ENCODE measurements at places on chromosomes 16 and 17.

- no peak for DNase-seq
- no peaks in the 10 kb centered on the region for H3K36me3 ChIP-seq
- no peaks in the 10 kb centered on the region for H3K27me3 ChIP-seq
- no peak overlapping the region for H3K27ac ChIP-seq
Measured at GRCh38 chr16:85037050-85037410, 9.4 kb downstream of the KIAA0513 start.

- peaks cover 22% of the 10 kb centered on the region for H3K4me1 ChIP-seq
- peak overlapping the region; percentile 51 for H3K27ac ChIP-seq
- no peak for DNase-seq
- no peaks in the 10 kb centered on the region for H3K36me3 ChIP-seq
- H3K4me3 ChIP-seq, result no peak overlapping the region
Measured at GRCh38 chr16:85913141-85913601, 14.2 kb downstream of the IRF8 start.

DNA sequence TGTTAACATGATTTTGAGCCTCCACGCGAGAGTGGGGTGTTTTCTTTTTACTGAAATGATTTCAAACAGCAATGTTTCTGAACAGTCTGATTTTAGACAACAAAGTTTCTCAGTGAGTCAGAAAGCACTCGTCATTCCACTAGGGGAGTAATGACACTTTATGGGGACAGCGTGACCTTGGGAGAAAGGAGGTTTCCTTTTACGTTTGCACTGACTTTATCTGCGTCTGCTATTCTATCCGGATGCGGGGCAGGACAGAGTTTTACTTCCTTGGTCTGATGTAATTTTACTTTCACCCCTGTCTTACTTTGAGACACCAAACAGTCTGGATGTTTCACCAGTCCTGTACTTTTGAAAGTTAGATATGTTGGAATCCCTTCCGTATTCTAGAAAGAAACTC lies 20.7 kb downstream of the SLC47A1 start:
- H3K27ac ChIP-seq, result peak overlapping the region; percentile 66
- no peaks in the 10 kb centered on the region for H3K27me3 ChIP-seq
- no peak overlapping the region for H3K4me3 ChIP-seq
- DNase-seq, result peak; percentile 61
- no peaks in the 10 kb centered on the region for H3K36me3 ChIP-seq

DNA sequence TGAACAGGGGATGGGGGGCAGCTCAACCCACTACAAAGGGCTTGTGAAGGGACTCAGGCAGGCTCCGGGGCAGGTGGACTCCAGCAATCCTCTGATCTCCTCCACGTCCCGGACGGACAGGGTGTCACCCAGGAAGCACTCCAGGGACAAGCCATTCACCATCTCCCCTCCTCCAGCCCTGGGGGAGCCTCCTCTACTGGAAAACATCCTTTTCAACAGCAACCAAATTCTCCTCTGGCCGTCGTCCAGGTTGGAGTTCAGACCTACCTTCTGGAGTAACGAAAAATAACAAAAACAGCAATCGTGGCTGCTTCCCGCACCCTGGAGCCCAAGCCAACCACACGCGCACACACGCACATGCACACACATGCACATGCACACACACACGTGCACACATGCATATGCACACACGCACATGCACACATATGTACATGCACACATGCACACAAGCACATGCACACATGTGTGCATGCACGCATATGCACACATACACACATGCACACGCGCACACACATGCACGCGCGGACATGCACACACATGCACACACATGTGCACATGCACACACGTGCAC lies 8.9 kb upstream of the RBFOX3 start:
- H3K27ac ChIP-seq, result no peak overlapping the region
- no peak overlapping the region for H3K4me3 ChIP-seq
- H3K36me3 ChIP-seq, result no peaks in the 10 kb centered on the region
- peaks cover 24% of the 10 kb centered on the region for H3K27me3 ChIP-seq

DNA sequence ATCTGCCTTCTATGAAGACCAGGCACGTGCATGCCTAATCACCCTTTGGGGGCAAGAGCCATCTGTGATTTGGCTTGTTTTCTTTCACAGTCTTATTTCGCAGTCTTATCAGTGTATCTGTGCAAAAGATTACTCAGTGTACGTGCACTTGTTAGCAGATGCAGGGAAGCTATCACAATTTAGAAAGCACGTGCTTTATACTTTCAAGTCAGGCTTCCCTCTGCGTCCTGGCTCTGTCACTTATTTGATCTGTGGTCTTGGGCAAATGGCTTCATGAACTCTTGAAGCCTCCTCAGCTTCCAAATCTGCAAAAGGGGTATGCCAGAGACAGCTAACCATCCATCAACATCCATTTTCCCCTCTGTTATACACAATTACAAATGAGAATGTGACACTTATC lies 246.4 kb downstream of the XYLT1 start:
- H3K4me1 ChIP-seq, result peaks cover 3% of the 10 kb centered on the region
- peak overlapping the region; percentile 48 for H3K27ac ChIP-seq
- no peak overlapping the region for H3K4me3 ChIP-seq
- DNase-seq, result no peak

DNA sequence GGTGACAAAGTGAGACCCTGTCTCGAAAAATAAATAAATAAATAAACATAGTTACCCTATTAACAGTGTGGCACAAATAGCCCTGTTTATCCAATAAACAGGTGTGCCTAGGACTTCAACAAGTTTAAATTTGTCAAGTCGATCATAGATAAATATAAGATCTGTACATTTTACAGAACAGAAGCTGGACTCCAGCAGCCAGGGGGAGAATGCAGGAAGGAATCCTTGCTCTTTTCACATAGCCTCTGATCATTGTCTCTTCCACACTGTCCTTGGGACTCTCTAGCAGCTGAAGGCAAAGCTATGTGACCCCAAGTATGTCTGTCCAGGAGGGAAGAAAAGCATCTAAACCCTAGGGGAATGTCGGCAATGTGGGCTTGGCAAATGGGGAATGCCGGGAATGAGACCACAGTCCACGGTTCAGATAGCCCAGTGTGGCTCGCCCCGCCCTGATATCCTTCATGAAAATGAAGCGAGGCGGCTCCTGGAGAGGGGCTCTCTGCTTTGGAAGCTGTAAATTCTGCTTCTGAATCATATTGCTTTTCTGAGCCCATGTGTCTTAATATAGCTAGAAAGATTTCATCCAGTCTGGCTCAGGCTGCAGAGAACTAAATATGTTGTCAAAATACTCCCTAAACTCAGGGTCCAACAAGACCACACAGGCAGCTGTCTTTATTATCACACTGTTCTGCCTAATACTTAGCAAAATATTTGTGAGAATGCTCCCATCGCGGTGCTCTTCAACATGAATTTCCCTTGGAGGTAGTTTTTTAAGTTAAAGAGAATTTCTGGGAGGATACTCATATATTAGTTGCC lies 24.9 kb upstream of the GRB2 start:
- H3K27ac ChIP-seq, result peak overlapping the region; percentile 89
- H3K4me3 ChIP-seq, result no peak overlapping the region
- H3K27me3 ChIP-seq, result no peaks in the 10 kb centered on the region
- H3K4me1 ChIP-seq, result peaks cover 15% of the 10 kb centered on the region
- no peaks in the 10 kb centered on the region for H3K36me3 ChIP-seq

DNA sequence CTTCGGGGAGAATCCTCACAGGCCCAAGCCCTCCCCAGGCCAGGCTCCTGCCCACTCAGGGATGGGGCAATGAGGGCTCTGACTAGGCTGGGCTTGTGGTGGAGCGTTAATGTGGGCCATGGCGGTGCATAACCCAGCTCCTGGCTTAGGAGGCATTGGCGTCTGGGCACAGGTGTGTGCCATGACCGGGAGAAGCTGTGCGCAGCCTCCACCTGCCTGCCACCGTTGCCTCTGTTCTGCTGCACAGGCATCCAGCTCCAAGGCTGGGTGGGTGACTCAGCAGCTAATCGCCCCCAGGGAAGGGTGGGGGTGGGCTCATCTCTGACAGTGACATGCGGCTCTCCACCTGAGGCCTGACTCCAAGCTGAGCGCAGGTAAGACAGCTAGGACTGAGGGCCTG lies 3.5 kb upstream of the ARHGAP27 start:
- peaks cover 8% of the 10 kb centered on the region for H3K4me1 ChIP-seq
- H3K27me3 ChIP-seq, result peaks cover 7% of the 10 kb centered on the region
- H3K36me3 ChIP-seq, result no peaks in the 10 kb centered on the region
- DNase-seq, result no peak
- H3K27ac ChIP-seq, result no peak overlapping the region
- H3K4me3 ChIP-seq, result no peak overlapping the region

DNA sequence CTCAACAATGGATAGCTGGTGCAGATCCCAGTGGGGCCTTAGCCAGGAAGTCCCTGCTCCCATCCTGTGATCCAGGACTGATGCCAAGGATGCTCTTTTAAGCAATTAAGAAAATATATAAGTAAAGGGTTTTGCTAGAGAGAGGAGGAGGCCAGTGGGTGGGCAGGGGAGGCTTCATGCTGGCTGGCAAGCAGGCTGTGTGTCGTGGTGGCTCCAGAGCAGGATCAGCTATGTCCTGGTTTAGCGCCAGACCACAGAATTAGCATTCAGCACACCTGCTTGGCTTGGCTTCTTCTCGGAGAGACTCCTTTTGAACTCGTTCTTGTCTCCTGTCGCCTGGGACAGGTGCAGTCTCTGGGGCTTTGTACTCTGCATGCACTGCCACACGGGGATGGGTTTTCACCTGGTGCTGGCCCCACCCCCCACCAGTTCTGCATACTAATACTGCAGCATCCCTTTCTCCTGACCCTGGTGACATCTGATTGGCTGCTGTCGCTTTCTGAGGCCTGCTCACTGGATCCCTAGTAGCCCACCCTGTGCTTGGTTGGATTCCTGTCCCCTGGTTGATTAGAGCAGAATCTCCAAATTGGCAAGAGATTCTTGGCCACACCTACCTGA lies 66.1 kb downstream of the PLD6 start:
- H3K4me3 ChIP-seq, result no peak overlapping the region
- no peaks in the 10 kb centered on the region for H3K27me3 ChIP-seq
- H3K4me1 ChIP-seq, result no peaks in the 10 kb centered on the region
- no peak overlapping the region for H3K27ac ChIP-seq

DNA sequence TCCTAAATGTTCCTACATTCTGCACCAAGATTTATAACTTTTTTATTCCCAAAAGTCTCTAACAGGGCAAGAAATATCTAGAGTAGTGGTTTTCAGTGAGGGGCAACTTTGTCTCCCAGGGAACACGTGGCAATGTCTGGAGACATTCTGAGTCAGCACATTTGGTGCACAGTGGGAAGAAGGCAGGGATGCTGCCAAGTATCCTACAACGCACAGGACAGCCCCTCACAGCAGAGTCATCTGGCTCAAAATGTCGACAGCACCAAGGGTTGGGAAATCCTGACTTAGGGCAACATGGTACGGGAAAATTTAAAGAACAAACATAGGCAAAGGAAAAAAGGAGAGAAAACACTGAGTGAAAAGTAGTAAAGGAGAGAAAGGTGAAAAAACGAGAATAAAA lies 61.8 kb downstream of the SMG6 start:
- H3K36me3 ChIP-seq, result no peaks in the 10 kb centered on the region
- DNase-seq, result no peak
- no peak overlapping the region for H3K4me3 ChIP-seq

DNA sequence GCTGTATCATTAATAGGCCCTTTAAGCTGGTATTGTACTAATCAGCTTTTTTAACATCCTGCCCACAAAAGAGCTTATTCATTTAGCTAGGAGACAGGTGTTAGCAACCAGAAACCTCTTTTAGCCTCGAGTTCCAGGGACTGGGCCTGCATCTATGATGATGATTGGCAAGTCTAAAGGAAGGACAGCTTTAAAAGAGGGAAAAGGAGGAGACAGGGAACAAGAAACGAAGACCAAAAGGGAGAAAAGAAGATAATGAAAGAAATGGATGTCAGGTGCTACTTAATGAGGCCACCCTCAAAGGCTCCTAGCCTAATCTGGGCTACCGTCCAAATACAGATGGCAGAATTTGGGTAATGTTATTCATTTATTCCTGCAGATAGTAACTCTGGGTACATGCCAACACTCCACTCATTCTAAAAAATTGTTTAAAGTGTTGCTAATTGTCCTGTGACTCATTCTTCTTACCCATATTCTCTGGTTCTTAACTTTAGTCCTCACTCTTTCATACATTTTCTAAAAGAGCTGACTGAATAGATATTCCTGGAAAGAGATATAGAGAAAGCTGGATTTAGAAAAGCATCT lies 18.7 kb upstream of the RFFL start:
- H3K27ac ChIP-seq, result no peak overlapping the region
- peaks cover 14% of the 10 kb centered on the region for H3K4me1 ChIP-seq
- no peak for DNase-seq
- no peaks in the 10 kb centered on the region for H3K36me3 ChIP-seq

DNA sequence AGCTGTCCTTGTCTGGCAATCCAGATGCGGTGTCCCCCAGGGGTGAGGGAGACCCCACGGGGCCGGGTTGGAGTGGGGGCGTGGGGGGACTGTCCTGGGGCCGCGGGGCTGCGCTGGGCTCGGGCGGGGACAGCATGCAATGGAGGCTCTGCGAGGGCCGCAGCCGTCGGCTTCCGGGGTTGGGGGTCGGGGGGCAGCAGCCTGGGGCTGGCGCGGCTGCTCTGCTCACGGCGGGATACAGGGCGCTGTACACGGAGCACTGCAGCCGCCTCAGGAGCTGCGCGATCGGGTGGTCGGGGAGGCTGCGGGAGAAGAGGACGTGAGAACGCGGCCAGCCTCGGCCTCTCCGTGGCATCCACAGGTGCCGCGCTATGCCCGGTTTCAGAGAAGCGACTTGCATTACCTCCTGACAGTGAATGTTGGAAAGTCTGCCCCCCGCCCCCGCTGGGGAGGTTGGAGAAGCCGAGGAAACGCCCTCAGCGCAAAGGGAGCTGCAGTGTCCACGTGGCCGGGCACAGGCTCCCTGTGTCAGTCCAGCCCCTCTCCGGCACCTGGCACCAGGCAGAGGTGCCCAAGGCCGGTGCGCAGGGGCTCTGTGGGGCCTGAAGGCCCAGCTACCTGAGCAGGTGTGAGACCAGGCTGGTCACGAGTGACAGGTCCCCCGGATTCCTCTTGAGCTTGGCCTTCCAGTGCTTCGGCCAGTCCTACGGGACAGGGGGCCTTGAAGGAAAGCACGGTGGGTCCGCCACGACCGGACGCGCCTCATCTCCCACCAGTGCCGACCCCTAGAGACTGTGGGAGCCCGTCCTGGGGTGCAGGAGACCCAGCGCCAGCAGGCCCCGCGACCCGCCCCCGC lies 9.4 kb upstream of the SPATA2L start:
- DNase-seq, result no peak
- no peak overlapping the region for H3K27ac ChIP-seq
- peaks cover 4% of the 10 kb centered on the region for H3K4me1 ChIP-seq
- H3K36me3 ChIP-seq, result no peaks in the 10 kb centered on the region

DNA sequence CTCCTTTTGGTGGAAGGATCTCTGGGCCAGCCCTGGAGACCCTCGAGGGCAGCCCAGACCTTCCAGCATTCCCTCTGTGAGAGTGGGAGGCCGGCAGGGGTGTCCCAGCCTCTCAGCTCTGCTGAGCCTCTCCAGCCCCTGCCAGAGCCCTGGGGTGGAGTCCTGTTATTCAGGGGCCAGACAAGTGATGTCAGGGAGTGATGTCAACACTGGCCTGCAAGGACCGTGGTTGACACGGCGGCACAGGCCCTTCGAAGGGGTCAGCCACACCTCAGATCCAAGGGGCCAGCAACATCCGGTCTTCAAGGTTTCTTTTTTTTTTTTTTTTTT lies 231.2 kb downstream of the KATNIP start:
- no peaks in the 10 kb centered on the region for H3K27me3 ChIP-seq
- no peak overlapping the region for H3K27ac ChIP-seq
- H3K4me1 ChIP-seq, result no peaks in the 10 kb centered on the region
- no peak for DNase-seq

- H3K36me3 ChIP-seq, result no peaks in the 10 kb centered on the region
- no peaks in the 10 kb centered on the region for H3K27me3 ChIP-seq
- no peak overlapping the region for H3K4me3 ChIP-seq
- no peak overlapping the region for H3K27ac ChIP-seq
- no peak for DNase-seq
- peaks cover 8% of the 10 kb centered on the region for H3K4me1 ChIP-seq
Measured at GRCh38 chr17:61997664-61998063, 67.4 kb downstream of the MED13 start.

Measured in hepatocyte (in vitro differentiated cells).